SJSA1 (cell line): ENCODE measurements at places on chromosomes 4 and X. TPM values are rescaled to one million over a fixed set of nuclear protein-coding genes. Genes with fewer than 3 reads are reported as not detected.

GRCh38 chrX:149458586-149458985, 46.5 kb downstream of the IDS start:
- no peak for DNase-seq

- DNase-seq, result no peak
Observed at GRCh38 chr4:159367781-159368080, 264.9 kb downstream of the RAPGEF2 start.

SERTM2 gene
- 0.05 TPM in 1 of 2 replicates, not detected in the other for total RNA-seq

FGG gene
- not detected in 2 replicates for total RNA-seq

SH3TC1 gene
- total RNA-seq, result 1.4 and 4.3 TPM in 2 replicates

DNA sequence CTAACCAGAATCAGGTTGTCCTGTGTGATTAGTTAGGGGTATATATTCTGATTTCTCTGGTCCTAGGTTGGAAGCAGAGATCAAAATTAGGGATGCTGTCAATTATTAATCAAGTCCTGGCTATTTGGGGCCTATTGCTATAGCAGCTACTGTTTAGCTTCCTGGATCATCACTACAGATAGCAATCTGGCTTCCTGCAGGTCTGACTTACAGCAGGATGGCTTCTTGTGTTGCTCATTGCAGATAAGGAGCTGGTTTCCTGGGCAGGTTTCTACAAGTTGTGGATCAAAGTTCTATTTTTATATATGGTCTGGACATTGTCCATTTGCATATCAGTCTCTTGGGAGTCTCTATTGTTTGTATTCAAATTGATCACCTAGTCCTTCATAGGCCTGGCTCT, 57.7 kb upstream of the C4orf54 start:
- no peak for DNase-seq

FAM53A gene
- total RNA-seq, result 0.39 TPM in 1 of 2 replicates, not detected in the other

WNK3 gene
- total RNA-seq, result 0.05 TPM in 1 of 2 replicates, not detected in the other

- DNase-seq, result peak; percentile 14
Observed at GRCh38 chrX:155857561-155857960, 23.6 kb upstream of the VAMP7 start.

GRCh38 chr4:13912966-13913365, 285.4 kb upstream of the BOD1L1 start:
- no peak for DNase-seq

DNA sequence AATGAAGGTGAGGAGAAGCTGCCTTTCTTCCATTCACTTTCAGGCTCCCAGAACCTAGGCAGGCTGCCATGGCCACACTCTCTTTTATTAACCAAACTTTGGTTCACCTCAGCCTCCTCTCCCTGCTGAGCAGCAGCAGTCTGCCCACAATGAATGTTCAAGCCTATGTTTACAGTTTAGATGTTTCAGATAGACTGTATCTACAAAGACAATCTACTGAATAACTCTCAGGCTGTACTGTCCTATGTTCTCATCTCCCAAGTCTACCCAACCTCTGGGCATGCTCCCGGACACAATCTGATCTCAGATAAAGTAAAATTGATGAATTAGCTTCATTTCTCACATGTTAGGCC, 59.2 kb upstream of the TMEM164 start:
- no peak for DNase-seq

DNA sequence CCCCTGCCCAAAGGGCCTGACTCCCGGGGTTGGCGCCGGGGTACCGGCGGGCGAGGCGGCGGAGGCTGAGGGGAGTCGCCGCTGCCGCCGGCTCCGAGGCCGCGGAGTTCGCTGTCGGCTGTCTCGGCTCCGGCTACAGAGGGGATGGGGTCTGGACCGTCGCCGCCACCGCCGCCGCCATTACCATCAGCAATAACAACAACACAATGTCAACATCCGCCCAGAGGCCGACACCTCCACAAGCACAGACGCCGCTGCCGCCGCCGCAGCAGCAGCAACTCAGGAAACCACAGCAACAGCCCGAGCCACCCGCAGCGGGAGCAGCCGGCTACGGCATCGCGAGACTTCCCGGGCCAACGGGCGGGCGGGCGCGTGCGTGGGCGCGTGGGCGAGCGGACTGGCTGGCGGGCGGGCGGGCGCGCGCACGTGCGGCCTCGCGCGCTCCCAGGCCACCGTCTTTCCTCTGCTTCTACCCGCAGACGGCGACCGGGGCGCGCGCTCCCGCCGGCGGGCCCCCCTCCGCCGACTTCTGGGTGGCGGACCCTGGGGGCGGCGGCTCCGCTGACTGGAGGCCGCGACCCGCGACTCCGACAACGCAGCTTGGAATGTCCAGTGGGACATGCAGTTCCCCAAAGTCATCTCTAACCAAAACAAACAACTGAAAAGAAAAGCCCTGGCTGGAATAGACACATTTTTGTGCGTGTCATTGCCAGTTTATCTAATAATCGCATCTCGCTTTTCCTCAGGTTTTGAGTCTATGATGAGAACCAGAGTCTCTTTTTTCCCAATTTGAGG, at the start of gene CHIC2:
Gene CHIC2 (minus strand): TSS at position 289 of the 795 bp plus-strand sequence. CDS start 305 bp downstream, outside the sequence.
- peak; percentile 99 for DNase-seq

DNA sequence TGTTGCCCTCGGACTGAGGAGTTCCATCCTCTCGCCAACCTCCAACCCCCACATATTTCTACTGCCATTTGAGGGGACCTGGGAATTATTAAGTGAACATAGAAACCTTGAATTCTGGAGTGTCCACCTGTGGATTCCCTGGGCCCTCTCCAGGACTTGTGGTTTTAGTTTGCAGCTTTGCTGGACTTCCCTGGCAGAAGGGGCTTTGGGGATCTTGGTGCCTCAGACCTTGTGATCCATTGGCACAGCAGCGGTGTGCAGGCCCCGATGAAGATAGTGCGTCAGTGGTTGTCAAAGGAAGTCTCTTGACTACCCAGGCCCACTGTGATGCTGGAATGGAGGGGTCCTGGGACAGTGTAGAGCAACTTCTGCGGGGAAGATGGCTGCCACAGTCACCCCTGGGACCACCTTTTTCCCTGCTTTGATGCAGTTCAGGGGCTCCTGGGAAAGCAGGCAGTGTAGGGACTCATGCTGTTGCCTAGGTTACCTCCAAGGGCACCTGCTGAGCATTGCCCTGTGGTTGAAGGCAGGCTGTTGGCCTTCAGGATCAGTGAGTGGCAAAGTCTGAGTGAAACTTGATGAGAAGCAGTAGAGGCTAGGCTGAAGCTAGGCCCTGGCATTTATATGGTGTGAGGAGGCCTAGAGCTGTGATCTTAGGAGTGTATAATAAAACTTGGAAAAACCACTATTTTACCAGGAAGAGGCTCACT, 2.2 kb downstream of the SLC16A2 start:
- DNase-seq, result no peak

ZNF732 gene
- not detected in 2 replicates for total RNA-seq

DNA sequence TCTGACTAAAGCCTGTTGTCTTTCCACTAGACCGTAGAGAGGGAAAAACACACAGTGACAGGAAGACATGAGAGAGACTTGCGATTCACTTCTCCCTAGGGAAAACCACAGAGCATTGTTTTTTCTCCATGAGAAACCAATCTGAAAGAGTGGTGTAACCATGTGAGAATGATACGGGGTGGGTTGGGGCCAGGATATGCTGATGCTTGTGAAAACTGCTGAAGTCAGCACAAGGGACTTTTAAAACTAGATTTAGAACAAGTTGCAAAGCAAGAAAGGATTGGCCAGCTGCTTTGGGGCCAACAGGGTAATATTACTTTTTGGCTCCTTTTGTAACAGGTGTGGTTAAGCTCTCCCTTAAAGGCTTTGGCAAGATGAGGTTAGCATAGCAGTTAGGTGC, 66.1 kb downstream of the NHSL2 start:
- no peak for DNase-seq

GRCh38 chr4:146124023-146124680, 51.4 kb upstream of the LSM6 start:
- no peak for DNase-seq

GRCh38 chr4:45241976-45242375, 515.6 kb upstream of the GNPDA2 start:
- no peak for DNase-seq

- peak; percentile 19 for DNase-seq
Observed at GRCh38 chr4:40149960-40150385, 46.9 kb upstream of the RHOH start.

DNA sequence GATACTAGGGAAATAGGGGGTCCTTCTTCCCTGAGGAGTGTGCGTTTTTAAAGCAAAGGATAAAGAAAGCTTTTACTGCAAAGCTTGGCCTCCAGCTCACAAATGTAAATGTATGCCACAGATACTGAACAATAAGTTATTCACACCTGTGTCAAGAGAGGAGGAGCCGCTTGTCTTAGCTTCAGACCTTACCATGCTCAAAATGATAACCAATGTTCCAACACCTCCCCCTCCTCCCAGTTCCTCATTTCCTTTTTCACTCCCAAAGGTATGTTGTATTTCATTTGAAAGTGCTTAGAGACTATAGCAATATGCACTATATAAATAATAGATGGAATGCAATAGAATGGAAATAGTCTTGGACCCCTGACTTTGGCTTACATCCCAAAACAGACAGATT, 47.0 kb upstream of the RAPGEF2 start:
- DNase-seq, result no peak

DNA sequence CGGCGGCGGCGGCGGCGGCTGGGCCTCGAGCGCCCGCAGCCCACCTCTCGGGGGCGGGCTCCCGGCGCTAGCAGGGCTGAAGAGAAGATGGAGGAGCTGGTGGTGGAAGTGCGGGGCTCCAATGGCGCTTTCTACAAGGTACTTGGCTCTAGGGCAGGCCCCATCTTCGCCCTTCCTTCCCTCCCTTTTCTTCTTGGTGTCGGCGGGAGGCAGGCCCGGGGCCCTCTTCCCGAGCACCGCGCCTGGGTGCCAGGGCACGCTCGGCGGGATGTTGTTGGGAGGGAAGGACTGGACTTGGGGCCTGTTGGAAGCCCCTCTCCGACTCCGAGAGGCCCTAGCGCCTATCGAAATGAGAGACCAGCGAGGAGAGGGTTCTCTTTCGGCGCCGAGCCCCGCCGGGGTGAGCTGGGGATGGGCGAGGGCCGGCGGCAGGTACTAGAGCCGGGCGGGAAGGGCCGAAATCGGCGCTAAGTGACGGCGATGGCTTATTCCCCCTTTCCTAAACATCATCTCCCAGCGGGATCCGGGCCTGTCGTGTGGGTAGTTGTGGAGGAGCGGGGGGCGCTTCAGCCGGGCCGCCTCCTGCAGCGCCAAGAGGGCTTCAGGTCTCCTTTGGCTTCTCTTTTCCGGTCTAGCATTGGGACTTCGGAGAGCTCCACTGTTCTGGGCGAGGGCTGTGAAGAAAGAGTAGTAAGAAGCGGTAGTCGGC, 528 bp downstream of the FMR1 start:
- DNase-seq, result peak; percentile 38

DNA sequence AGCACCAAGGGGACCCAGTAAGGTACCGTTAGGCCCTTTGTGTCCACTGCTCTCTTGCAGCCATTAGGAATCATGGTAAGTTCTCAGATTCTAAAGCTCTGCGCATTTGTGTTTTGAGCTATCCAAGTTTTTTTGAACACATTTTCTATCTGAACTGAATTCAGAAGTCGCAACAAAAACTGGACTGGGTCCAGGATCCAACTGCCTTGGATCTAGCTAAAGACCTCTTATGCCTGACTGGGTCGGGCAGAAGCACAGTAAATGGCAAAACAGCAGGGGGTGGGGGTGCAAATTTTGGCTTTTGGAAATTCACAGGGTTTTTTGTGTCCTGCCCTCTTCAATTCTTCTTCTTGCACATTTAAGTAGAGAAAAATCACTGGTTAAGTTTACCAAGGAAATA, 30.0 kb downstream of the RCHY1 start:
- DNase-seq, result no peak

BTC gene
- not detected in 2 replicates for total RNA-seq

NSUN7 gene
- total RNA-seq, result not detected in 2 replicates

GRCh38 chrX:39969819-39970504, 127.8 kb downstream of the BCOR start:
- DNase-seq, result no peak

DNA sequence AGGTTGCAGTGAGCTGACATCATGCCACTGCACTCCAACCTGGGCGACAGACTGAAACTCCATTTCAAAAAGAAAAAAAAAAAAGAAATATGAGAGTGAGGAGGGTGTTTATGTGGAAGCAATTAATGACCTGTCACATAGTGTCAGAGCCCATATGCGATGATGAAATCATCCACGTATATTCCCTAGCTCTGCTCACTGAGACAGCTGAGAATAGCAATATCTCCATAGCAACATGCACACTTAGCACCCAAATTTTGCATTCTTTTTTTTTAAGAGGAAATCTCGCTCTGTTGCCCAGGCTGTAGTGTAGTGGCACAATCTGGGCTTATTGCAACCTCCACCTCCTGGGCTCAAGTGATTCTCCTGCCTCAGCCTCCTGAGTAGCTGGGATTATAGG, 31.5 kb upstream of the OPHN1 start:
- DNase-seq, result no peak

DNA sequence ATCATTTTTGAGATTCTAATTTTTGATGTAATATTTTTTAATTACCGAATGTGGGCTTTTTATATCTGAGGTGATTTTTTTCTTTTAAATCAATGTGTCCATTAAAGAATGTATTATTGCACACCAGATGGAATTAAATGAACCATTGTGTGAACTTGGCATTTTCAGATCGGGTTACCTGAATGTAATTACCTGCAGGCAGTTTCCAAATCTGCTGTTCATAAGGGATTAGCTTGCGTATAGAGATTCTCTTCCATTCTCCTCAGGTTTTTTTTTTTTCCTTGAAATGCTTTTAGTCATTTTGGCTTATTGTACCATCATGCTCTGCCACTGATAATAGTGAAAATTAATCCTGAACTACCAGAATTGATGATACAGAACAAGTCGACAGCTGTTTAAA, 511.5 kb upstream of the ATOH1 start:
- DNase-seq, result no peak

CPE gene
- total RNA-seq, result 15.2 and 21.6 TPM in 2 replicates

GRCh38 chrX:130081421-130082045, 28.8 kb downstream of the ELF4 start:
- DNase-seq, result no peak

DNA sequence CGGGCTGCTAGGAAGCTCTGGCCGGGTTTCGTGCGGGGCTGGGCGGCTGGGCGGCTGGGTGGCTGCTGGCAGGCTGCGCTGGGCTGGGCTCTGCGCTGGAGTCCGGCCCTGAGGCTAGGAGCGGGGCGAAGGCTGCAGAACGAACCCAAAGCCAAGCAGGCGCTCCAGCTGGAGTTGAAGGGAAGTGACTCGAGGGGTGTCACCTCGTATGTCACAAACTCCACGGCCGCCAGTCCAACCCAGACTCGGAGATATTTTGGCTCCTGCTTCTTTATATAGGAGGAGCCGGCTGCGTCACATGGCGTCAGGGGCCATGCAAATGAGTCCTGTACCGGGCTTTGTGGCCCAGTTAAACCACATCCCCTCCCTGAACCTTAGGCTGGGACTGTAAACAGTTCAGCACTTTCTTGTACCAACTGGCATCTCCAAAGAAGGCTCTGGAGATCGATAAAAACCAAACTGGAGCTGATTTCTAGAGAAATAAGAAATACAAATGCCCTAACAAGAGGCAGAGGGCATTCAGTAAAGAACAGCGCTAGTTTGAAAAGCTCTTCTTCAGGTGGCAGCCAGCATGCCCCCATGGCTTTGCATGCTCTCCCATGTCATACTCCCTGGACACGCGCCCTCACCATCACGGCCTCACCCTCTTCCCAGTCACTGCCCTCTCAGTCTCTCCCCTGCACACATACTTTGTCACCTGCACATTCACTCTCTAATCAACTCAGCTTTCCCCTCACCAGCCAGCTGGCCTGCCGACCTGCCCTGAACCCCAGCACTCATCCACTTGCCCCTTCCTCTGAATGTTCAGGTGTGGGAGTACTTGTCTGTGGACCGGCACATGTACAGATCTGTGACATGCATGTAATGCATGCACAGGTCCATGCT, 58.5 kb downstream of the TSC22D3 start:
- DNase-seq, result peak; percentile 83

GRCh38 chr4:56106180-56107147, 157.7 kb downstream of the CEP135 start:
- no peak for DNase-seq
